NCI-H1417 treated with DMSO at 0.1 percent for 48 hours (cell line): ENCODE measurements at places on chromosomes 6 and 20.

GRCh38 chr6:122730775-122731386, 48.6 kb upstream of the FABP7 start:
- DNase-seq = no peak

DNA sequence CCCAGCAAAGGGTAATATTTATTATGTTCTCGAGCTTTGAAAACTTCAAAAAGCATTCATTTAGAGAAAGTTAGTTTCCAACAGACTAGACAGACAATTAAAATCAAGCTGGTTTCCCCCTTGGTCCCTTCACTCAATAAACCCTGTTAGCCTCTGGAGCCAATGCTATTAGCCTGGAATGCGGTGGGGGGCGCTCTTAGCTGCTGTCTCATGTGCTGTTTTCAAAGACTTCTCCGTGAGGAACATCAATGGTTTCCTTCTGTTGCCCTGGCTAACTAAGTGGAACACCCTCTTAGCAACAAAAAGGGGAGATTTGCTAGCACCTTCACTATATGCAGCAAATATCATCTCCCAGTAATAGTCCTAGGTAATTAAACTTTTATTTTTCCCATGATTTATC, 86.4 kb downstream of the LY86 start:
- DNase-seq = no peak

DNA sequence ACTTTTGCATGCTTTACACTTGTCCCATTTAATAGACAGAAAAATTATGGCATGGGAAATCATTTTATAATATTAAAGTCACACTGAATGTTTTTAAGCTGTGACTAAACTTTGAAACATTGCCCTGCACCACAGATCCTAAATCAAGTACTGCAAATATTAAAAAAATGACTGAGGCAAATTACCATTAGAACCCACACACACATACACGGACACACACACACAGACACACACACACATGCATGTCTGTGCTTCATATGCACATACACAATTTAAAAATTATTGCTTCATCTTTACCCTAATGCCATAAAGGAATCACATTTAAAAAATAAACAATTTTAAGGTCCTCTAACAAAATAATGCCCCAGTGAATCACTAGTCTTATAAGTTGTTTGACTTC, 19.9 kb downstream of the CYP24A1 start:
- DNase-seq = no peak

DNA sequence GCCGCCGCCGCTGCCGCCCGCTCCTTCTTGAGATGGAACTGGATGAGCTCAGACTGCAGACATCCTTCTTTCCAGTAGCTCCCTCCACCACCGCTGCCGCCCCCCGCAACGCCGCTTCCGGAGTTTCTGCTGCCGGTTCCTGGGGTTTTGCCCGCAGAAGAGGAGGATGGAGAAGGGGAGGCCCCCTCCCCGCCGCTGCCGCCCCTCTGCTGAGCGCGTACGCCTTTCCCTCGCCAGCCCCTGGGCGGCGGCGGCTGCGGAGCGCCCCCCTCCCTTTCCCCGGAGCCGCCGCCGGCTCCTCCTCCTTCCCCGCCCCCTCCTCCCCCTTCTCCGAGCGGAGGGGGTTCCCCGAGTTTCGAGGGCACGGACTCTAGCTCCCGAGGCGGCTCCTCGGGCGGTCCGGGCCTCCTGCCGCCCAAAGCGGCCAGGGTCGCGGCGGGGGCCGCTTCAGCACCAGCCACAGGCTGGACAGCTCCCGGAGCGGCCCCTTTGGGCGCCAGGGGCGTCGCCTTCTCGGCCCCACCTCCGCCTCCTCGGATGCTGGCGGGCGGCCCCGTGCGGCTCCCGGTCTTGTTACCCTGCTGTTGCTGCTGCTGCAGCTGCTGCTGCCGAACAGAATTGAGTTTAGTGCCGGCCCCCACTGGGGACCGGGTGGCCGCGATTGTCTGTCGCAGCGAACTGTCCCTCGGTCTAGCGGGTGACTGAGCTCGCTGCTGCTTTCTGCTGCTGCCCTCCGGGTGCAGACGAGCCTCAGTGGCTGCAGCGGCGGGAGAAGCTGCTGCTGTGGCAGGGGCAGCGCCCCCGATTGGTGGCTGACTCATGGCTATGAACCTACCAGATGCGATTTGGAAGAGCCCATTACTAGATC, 3.1 kb downstream of the MTCL3 start:
- DNase-seq = peak; percentile 27

DNA sequence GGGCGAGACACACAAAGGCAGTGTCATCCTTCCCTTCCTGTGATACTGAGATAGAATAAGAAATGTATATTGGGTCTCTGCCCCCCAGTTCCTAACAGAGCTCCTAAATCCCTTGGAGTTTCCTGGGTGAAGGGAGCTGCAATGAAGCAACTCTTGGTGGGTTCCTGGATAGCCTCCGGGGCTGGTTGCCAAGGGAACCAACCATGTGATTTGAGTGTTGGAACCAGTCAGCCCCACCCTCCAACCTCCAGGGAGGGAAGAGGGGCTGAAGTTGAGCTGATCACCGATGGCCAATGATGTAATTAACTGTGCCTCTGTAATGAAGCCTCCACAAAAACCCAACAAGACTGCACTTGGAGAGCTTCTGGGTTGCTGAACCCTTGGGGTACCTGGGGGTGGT, 116.6 kb downstream of the SLC22A3 start:
- DNase-seq = no peak

GRCh38 chr6:121314381-121315112, 19.7 kb downstream of the TBC1D32 start:
- DNase-seq = no peak

DNA sequence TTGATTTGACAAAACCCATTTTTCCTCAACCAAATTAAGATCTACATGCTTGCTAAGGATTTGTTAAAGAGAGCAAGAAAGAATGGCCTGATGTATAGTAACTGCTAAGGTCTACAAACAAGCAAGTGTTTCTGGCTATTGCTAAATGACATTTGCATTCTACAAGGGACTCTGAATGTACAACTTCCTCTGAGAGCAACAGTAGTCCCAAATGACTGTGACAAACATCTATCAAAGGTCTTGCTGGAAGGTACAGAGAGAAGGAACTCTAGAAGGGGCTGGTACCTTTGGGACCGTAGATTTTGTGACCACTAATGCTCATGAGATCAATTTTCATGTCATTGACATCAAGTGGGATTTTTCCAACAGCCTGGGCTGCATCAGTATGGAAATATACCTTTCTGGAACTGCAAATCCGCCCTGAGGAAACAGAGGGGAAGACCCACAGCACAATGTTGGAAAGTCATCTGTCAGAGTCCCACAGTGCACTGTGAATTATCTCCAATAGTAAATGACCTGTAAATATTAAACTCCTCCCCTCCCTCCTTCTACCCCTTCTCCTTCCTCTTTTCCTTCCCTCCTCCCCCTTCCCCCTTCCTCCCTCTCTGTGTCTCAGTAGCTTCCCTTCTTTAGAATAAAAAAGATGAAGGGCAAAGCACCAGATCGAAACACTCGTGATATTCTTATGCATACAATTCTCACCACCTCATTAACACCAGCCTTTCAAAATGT, 15.9 kb upstream of the CPNE1 start:
- no peak for DNase-seq

DNA sequence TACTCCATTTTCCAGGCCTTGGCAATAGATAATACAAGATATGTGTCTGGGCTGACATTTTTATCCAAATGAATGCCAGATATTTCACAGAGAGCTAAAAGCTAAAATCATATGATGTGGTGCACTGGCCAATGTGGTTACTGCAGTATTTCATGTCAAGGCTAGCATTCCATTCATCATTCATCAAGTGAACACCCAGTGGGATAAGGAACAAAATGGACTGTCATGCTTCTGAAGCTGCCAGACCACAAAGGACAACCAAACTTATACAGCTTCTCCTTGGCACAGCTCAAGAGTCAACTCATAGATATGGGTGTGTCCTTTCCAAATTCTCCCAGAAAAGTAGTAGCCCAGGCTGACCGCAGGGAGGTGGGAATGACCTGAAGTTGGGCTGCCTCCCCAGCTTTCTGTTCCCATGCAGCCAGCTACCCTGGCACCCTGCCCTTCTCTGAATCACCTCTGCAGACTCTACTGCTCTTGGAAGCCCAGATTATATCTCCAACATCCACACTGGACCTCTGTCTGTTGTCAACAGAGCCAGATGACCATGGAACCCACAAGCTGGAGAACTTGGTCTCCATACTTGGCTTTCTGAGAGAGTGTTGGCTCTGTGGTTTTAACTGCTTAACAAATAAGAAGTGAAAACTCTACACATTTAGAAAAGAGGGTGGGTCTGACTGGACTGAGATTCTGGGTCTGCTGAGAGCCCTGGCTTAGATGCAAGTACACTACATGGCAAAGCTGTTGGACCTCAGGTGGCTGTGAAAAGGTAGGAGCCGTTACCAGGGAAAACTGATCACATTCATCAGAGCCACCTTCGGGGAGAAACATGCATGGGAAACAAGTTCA, 122.8 kb downstream of the ALDH8A1 start:
- no peak for DNase-seq

- peak; percentile 53 for DNase-seq
Measured at GRCh38 chr6:136351518-136352110, 62.0 kb upstream of the BCLAF1 start.

GRCh38 chr6:118212451-118213173, 305.5 kb downstream of the SLC35F1 start:
- DNase-seq = no peak

- no peak for DNase-seq
Measured at GRCh38 chr6:130050230-130050629, 31.8 kb downstream of the L3MBTL3 start.

- DNase-seq = no peak
Measured at GRCh38 chr6:134233180-134233955, 84.5 kb downstream of the SGK1 start.

GRCh38 chr6:105199711-105200110, 19.9 kb upstream of the POPDC3 start:
- no peak for DNase-seq

DNA sequence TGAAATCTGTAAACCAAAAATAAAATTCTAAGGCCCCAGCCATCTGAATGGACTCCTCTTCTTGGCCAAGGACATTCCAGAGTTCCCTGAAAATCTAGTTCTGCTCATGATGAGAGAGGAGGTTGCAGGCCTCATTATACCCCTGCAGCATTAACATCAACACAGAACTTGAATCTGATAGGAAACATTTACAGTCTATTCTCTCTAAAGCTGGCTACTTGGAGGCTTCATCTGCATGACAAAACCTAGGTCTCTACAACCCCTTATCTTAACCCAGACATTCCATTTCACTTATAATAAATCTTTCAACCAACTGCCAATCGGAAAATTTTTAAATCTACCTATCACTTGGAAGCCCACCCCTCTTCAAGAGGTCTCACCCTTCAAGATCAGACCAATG, 15.7 kb downstream of the RTN4IP1 start:
- no peak for DNase-seq

DNA sequence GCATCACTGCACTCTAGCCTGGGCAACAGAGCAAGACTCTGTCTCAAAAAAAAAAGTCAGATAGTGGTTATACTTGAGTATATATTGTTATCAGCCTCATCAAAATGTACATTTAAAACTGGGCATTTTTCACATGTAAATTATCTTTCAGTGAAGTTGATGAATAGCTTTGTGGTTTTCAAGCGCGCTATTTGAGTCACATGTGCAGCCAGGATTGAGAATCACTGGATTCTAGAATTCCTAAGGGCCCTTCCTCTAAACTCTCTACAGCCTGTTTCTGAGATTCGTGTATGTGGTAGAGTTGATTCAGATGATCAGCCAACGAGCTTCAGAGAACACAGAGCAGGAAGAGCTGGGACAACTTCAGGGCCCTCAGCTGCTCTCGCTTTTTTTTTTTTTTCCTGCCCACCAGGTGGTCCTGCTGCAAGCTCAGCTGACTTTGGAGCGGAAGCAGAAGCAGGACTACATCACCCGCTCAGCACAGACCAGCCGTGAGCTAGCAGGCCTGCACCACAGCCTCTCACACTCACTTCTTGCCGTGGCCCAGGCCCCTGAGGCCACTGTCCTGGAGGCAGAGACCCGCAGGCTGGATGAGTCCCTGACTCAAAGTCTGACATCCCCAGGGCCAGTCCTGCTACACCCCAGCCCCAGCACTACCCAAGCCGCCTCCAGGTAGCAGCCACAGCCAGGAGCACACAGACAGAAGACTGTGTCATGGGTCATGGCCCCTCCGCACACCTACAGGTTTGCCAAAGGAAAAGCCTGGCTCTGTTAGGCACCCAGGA, 18.3 kb downstream of the C20orf173 start:
- DNase-seq = no peak

GRCh38 chr6:129525055-129525454, 184.9 kb downstream of the ARHGAP18 start:
- no peak for DNase-seq

DNA sequence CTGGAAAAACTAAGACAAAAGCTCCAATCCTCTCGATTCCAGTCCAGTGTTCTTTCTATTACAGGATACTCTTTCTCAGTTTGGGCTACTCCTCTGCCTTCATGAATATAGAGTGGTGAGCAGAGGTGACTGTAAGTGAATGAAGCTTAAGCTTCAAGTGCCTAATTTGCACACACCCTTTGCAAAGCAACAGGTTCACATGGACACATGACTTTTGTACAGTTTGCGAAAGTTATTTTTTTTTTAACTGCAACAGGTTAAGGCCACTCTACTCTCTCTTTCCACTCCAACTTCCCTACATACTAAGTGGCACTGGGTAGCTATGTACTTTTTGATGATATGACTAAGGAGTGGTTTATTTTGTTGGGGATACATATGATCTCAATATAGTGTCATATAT, 19.4 kb upstream of the HEY2 start:
- no peak for DNase-seq

GRCh38 chr6:128560966-128561365, 40.6 kb upstream of the PTPRK start:
- no peak for DNase-seq

DNA sequence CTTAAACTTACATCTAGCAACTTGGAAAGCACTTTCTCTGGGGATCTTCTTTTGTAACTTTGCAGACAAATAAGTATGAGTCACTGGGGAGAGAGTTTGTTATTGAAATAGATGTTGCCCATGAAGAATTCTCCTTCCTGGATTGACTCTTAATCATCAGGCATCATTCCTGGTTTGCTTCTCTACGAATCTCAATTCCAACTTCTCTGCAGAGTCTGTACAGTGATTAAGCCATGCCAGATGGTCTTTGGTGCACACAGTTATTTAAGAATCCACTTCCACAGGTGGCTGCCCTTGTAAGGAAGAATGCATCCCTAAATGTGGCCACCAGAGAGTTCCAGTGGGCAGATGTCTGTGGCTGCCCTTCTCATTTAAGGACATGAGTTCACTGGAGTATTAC, 25.7 kb downstream of the MYCT1 start:
- no peak for DNase-seq

GRCh38 chr20:41499064-41499463, 119.1 kb downstream of the CHD6 start:
- no peak for DNase-seq

DNA sequence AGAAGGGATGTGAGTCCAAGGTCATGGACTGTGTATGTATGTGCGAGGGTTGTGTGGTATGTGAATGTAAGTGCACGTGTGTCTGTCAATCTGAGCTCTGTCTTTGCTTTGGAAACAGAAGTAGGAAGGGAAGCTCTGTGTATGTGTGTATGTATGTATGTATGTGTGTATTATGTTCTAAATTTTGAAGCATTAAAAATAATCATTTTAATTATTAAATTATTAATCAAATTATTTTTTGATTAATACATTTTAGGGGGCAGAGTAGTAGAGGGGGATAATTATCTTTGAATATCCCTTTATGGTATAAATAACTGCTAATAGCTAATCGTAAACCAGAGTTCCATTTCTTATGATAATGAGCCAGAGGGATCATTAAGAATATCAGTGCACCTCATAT, 42.8 kb downstream of the SH3BGRL2 start:
- DNase-seq = no peak
